ENCODE measurements at places on chromosomes 5 and 9.

GRCh38 chr5:177472460-177473442 is 683 bp downstream of the DBN1 start:
- DNase-seq: peak; percentile 63

DNA sequence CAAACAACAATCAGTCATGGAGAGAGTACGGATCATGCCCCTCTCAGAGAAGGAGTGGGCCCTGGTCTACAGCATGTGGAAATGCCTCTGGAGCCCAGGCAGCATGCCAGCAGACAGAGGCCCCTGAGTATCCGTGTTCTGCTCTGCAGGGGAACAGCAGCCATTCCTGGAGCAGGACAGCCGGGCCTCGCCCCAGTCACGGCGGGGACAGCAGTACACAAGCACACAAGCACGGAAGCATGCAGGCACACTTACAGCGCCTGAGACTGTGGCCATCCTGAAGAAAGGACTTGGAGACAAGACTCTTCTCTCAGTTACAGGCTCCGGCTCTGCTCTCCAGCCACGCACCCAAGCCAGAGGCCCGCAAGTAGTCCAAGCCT is 102.6 kb upstream of the ALDH1B1 start:
- no peak for DNase-seq

DNA sequence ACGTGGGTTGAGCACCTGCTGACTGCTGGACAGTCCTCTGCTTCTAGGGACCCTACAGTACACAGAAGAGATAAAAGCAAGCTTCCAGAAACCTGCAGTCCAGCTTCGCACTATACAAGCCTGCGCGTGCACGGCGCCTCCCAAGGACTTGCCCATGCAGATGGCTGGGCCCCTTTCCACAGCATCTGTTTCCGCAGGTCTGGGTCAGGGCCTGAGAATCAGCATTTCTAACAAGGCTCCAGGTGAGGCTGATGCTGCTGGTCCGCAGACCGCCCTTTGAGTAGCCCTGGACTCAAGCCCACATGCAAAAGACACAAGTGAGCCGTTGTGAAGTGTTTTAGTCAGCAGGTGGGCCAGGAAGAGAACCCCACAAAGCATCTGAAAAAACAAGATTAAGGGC is 133.1 kb downstream of the HSD17B3 start:
- DNase-seq: no peak

- DNase-seq: no peak
Measured at GRCh38 chr9:83023151-83023550, 39.8 kb downstream of the RASEF start.

GRCh38 chr5:88673253-88674105 is 209.5 kb downstream of the MEF2C start:
- no peak for DNase-seq

DNA sequence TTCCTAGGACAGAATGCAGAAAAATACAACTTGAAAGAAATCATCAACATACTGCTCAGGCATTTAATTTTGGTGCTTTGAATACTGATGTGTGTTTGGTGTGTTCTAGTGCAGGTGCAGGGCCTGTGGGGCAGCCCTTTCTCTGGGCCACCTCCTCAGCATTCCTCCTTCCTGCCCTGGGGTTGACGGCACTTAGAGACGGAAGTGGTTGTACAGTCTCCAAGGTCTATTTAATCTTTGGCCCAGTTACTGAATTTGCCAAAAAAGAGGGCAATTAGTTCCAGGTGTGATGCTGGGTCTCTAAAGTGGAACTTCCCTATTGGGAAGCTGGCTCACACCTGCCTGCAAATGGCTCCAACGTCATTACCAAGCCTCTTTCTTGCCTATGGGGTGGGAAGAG is 269.0 kb downstream of the SH3GL2 start:
- DNase-seq: no peak

DNA sequence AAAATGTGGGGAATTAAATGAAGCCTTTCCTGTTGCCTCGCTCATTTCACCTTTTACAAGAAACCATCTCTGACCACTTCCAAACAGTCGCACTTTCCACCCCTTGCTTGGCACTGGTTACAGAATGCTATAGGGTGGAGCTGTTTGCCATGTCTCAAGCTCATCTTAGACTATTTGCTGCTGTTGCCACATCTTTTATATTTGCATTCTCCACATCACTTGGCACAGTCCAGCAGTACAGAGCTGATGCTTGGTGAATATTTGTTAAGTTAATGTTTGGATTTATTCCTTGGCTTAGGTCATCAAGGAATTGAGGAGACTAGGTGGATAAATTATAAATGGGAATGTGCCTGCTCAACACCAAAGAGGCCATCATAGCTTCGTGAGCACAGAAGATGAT is 53.2 kb downstream of the GNA14 start:
- DNase-seq: no peak

GRCh38 chr5:169974121-169974770 is 6.0 kb downstream of the INSYN2B start:
- no peak for DNase-seq

DNA sequence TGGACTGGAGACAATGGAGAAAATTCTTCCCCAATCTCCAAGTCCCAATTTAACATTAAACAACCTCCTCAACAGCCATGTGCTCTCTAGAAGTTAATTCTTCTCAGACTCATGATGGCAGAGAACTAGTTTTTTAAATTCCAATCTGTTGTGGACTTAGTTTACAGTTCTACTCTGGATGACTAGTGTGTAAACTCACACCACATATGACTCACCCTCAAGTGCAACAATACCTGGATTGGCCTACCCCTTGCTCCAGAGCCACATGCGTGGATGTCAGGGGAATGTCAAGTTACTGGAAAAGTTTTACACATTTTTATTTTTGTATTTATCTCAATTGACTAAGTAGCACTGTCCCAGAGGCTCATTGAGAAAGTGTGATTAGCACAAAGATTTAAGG is 136.0 kb upstream of the EFNA5 start:
- no peak for DNase-seq

DNA sequence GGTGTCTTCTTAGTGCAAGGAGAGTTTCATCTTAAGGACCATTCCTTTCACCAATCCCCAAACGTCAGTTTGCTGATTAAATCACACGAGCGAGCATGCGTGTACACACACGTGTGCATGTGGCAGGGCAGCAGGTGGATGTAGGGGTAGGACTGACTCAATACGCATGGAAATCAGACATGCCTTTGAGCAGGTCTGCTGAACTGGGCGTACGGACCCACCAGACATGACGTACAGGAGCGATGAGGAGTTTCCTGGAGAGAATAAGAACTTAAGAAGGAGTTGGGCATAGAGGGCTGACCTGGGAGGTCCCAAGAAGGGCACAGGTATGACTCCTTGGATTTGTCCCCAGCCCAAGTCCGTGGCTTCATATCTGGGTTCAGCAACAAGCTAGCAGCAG is 170.0 kb downstream of the FGF18 start:
- DNase-seq: no peak

- no peak for DNase-seq
Measured at GRCh38 chr9:122053567-122054350, 39.3 kb downstream of the TTLL11 start.

GRCh38 chr9:26955921-26956859 is at the start of gene IFT74:
TSS of gene IFT74 (plus strand) at chr9:26956412. CDS start at chr9:26961968, 5,556 bp downstream.
- DNase-seq: peak; percentile 96
